Thoracic aorta (tissue), 2 donors: ENCODE measurements at places on chromosomes 4 and X.
A peak's percentile ranks its signal among the peaks of the same experiment; 100 is the strongest.

GRCh38 chr4:176680668-176681180 lies 112.0 kb downstream of the VEGFC start:
- H3K4me1 ChIP-seq: peaks cover 21% of the 10 kb centered on the region
- H3K27ac ChIP-seq: peak overlapping the region; percentile 66
- no peak for DNase-seq
- H3K4me3 ChIP-seq: peak overlapping the region; percentile 32

GRCh38 chrX:153554519-153555167 lies 37.2 kb downstream of the ATP2B3 start:
- no peaks in the 10 kb centered on the region for H3K27me3 ChIP-seq
- no peak overlapping the region for H3K4me3 ChIP-seq
- no peaks in the 10 kb centered on the region for H3K4me1 ChIP-seq
- no peak for DNase-seq
- H3K27ac ChIP-seq: no peak overlapping the region

DNA sequence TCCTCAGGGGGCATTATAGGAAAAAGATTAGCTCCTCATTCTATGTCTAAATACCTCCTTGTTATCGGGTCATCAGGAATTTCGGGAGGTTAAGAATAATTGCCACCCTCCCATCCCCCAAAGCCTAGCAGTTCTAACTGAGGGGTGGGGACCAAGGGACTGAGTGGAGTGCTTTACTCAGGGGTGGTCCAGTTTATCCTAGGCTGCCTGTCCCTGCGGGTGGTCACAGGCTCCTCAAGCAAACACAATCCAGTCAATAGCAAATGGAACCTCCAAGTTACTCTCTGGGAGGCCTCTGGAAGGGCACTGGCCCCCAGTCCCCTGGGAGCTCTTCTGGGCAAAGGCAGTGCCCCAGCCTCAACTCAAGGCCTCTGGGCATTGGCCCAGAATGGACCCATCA lies 6.7 kb downstream of the ELF4 start:
- peaks cover 6% of the 10 kb centered on the region for H3K4me1 ChIP-seq
- no peaks in the 10 kb centered on the region for H3K27me3 ChIP-seq

DNA sequence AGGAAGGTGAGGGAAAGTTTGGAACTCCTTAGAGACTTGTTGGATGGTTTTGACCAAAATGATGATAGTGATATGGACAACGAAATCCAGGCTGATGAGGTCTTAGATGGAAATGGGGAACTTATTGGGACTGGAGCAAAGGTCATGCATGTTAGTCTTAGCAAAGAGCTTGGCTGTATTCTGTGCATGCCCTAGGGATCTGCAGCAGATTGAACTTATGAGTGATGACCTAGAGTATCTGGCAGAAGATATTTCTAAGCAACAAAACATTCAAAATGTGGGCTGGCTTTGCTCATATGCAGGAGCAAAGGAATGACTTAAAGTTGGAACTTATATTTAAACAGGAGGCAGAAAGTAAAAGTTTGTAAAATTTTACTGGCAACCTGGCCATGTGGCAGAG lies 489.3 kb upstream of the DIPK2B start:
- no peak for DNase-seq
- no peaks in the 10 kb centered on the region for H3K36me3 ChIP-seq
- no peaks in the 10 kb centered on the region for H3K27me3 ChIP-seq
- H3K4me1 ChIP-seq: no peaks in the 10 kb centered on the region
- no peak overlapping the region for H3K27ac ChIP-seq
